ENCODE measurements at places on chromosomes 2 and 18. TPM values are rescaled to one million over a fixed set of nuclear protein-coding genes. Genes with fewer than 3 reads are reported as not detected.

The FAM237A gene
- total RNA-seq = not detected

The SPATA3 gene
- not detected for total RNA-seq

The CPO gene
- total RNA-seq = not detected

The SERPINB10 gene
- not detected for total RNA-seq

The RSAD2 gene
- total RNA-seq = 2.1 TPM

The TNP1 gene
- not detected for total RNA-seq

The SLC4A5 gene
- total RNA-seq = 0.40 TPM

DNA sequence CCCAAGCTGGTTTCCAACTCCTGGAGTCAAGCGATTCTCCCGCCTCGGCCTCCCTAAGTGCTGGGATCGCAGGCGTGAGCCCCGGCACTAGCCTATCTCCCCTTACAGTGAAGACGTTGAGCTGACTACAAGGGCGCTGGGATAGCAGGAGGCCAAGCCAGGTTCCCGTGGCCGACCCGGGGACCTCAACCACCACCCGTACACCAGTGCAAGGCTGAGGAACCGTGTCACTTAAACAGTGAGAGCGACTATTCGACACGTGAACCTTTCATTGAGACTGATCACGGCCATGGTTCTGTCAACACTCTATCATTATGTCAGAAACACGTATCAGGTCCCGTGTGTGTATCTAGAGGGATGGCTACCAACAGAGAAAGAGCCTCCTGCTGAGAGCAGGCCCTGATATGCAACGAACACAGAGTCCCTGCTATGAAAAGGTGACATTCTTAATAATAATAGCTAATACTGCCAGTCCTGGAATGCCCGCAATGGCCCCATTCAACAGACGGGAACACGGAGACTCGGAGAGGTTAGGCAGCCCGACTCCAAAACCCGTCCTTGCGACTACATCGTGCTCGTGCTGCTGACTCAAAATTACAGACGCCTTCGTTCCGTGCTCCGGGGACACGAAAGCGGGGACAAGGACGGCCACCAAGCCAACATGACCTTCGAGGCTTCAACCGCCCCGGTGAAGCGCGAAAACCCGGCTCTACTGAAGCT lies 833 bp downstream of the AFG3L2 start:
- H3K27me3 ChIP-seq = no peaks in the 10 kb centered on the region
- H3K4me1 ChIP-seq = peaks cover 29% of the 10 kb centered on the region
- peak overlapping the region; percentile 94 for H3K27ac ChIP-seq
- H3K4me3 ChIP-seq = peak overlapping the region; percentile 84
- peak; percentile 30 for DNase-seq

GRCh38 chr2:130797493-130798435 lies 39.0 kb upstream of the ARHGEF4 start:
- DNase-seq = peak; percentile 89
- H3K4me3 ChIP-seq = peak overlapping the region; percentile 86
- peak overlapping the region; percentile 61 for H3K27ac ChIP-seq
- H3K27me3 ChIP-seq = no peaks in the 10 kb centered on the region
- H3K36me3 ChIP-seq = no peaks in the 10 kb centered on the region
- peaks cover 8% of the 10 kb centered on the region for H3K4me1 ChIP-seq

DNA sequence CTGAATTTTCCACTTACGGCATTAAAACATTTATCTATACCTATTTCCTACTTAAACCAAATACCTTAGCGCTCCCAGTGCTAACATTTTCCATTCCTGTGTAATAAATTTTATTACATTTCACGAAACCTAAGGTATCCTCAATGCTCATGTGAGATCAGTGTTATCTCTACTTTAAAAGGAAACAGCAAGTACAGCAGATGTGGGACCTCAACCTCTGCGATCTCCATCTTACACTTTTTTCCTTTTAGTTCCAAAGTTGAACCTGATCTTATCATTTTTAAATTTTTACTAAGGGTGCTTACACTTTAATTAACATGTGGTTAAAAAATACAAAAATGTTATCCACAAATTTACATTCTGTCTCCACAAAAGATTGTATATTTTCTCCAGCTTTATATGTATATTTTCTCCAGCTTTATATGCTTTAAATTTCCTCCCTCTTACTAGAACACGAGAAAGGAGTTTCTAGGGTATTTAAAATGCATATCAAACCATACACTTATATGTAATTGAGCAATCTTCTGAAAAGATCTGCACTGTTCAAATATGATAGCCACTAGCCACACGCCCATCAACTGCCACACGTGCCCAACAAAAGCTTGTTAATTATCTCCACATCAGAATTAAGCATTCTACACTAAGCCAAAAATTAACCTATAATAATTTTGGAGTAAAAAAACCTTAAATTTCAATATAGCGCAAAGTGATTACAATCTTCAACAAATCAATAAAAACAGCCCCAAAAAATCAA lies 38.1 kb downstream of the MBOAT2 start:
- H3K36me3 ChIP-seq = no peaks in the 10 kb centered on the region
- H3K27ac ChIP-seq = no peak overlapping the region
- H3K27me3 ChIP-seq = no peaks in the 10 kb centered on the region
- H3K4me1 ChIP-seq = no peaks in the 10 kb centered on the region
- H3K4me3 ChIP-seq = no peak overlapping the region
- DNase-seq = no peak

- no peak overlapping the region for H3K4me3 ChIP-seq
- H3K27ac ChIP-seq = peak overlapping the region; percentile 6
- H3K4me1 ChIP-seq = peaks cover 12% of the 10 kb centered on the region
- H3K36me3 ChIP-seq = no peaks in the 10 kb centered on the region
- H3K27me3 ChIP-seq = no peaks in the 10 kb centered on the region
Observed at GRCh38 chr2:215764441-215765048, 248.8 kb downstream of the MREG start.

- H3K27me3 ChIP-seq = no peaks in the 10 kb centered on the region
- H3K27ac ChIP-seq = no peak overlapping the region
- no peak for DNase-seq
- peaks cover 5% of the 10 kb centered on the region for H3K4me1 ChIP-seq
- H3K36me3 ChIP-seq = no peaks in the 10 kb centered on the region
Observed at GRCh38 chr18:7304061-7304370, 73.1 kb downstream of the LRRC30 start.

GRCh38 chr18:4455113-4455811 lies at the start of gene DLGAP1:
Gene DLGAP1 (minus strand): TSS chr18:4455307.
- peaks cover 31% of the 10 kb centered on the region for H3K27me3 ChIP-seq

DNA sequence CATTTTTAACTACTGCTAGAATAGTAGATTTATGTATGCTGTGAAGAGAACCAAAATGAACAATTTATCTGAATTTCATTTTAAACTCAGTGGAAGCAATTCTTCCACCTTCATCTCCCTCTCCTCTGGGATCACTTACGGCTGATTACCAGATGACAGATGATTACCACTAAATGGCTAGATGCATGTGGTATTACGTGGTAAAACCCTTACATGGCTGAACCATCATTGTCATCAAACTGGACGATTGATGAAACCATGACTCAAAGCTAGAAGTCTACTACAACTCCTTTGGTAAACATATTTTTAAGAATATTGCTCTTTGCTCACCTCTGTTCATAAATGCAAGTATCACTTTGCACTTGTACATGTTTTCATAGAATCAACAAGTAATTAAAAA lies 48.5 kb upstream of the DOCK10 start:
- DNase-seq = peak; percentile 81
- H3K4me1 ChIP-seq = peaks cover 26% of the 10 kb centered on the region
- H3K36me3 ChIP-seq = no peaks in the 10 kb centered on the region
- H3K27me3 ChIP-seq = no peaks in the 10 kb centered on the region

DNA sequence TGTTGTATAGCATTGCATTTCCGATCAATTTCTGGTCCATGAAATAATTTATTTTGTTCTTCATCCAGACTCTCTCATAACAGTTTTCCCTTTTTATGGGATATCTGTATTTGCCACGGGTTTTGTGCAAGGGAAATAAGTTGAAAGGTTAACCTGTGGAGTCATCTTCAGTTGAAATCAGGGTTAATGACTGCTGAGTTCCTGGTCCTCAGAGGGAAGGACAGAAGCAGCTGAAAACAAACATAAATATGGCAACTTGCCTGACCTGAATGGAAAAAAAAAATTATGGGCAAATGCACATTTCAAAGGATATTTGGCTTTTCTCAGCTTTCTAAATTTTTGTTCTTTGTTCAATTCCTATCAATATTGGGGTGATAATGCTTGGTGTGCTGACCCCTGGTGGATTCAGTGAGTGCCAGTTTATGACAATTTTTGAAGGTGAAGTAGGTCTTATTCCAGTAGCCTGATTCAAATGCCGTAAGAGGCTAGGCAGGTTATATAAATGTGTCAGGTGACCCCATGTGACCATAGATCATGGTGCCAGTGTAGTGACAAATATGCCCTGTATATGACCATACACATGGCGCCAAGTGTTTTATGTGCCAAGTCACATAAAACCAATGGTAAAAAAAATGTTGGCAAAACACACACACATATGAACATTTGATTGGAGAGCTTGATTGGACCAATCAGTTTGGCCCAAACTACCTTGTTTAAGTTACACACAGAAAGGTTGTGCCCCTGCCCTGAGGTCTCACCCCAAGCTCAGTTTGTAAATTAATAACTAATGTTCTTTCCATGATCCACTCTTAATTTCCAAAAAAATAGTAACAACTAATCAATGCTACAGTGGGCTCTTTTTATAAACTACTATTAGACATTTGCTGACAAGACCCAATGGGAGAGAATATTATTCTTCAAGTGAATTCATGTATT lies 47.6 kb upstream of the FAM124B start:
- no peak overlapping the region for H3K27ac ChIP-seq
- H3K4me3 ChIP-seq = no peak overlapping the region
- H3K4me1 ChIP-seq = peaks cover 4% of the 10 kb centered on the region
- DNase-seq = peak; percentile 48

GRCh38 chr18:9766740-9767139 lies 58.6 kb downstream of the RAB31 start:
- no peak for DNase-seq
- H3K4me3 ChIP-seq = no peak overlapping the region
- H3K4me1 ChIP-seq = 0 out of 2 replicates have a peak, but pooled peaks cover 4% of the 10 kb centered on the region

DNA sequence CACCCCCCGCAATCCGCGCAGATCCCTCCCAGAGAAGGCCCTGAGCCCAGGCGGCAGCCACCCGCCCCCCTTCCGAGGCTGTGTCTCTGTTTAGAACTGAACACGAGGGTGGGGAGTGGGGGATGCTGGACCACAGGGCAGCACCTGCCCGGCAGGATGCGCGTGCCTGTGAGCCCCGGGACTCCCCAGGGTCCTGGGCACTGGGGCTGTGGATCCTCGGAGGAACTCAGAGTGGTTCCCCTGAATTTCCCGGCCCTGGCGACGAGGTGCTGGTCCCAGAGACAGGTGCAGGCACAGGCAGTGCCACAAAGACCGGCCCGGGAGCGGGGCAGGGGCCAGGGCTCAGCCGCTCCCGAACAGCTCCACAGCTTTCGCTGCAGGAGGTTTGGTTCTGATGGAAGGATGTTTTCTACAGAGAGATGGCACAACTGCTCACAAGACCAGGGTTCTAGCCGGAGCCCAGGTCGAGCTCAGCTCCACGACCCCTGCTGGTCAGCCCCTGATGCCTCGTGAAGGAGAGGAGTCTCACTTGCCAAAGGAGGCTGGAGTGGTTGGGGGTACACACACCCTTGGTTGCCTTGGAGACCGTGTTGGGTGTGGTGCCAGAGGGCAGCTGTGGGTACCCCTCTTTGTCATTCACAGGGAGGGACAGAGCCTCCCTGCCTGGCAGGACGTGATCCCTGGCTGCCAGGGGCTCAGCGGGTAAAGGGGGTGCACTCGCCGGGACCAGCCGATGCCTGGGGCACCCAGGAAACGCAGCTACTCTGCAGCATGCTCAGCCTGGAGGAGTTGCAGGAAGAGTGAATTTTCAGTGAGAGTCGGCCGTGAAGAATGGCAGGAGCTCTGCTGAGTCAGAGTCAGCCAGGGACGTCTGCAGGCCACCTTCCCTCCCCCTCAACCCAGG lies 4.4 kb upstream of the NEU4 start:
- H3K27me3 ChIP-seq = no peaks in the 10 kb centered on the region
- peaks cover 6% of the 10 kb centered on the region for H3K4me1 ChIP-seq
- no peaks in the 10 kb centered on the region for H3K36me3 ChIP-seq
- peak overlapping the region; percentile 54 for H3K4me3 ChIP-seq
- peak; percentile 21 for DNase-seq

- H3K4me3 ChIP-seq = no peak overlapping the region
- H3K4me1 ChIP-seq = peaks cover 20% of the 10 kb centered on the region
- H3K36me3 ChIP-seq = no peaks in the 10 kb centered on the region
Observed at GRCh38 chr2:207284556-207285472, 119.1 kb upstream of the KLF7 start.

GRCh38 chr2:188523919-188524318 lies 232.2 kb downstream of the GULP1 start:
- DNase-seq = peak; percentile 18
- H3K36me3 ChIP-seq = no peaks in the 10 kb centered on the region
- H3K4me1 ChIP-seq = peaks cover 10% of the 10 kb centered on the region
- H3K27ac ChIP-seq = no peak overlapping the region
- no peak overlapping the region for H3K4me3 ChIP-seq
- no peaks in the 10 kb centered on the region for H3K27me3 ChIP-seq

DNA sequence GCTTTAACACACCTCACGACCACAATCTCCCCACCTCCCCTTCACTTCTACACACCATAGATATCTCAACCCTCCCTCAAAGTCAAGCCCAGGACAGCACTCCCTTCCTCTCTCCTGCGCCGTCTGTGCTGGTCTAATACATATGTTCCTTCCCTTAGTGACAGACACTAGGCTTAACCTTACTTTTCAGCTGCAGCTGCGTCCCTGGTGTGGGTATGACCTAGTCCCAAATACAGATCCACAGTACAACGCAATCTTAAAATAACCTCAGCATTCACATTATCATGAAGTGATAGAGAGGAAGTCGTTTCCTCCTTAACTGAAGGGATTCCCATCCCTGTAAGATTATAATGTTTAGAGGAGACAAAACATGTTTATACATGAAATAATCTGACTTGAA lies 192.7 kb upstream of the TANK start:
- DNase-seq = no peak
- H3K36me3 ChIP-seq = no peaks in the 10 kb centered on the region
- peaks cover 4% of the 10 kb centered on the region for H3K4me1 ChIP-seq

GRCh38 chr2:214410918-214411554 lies at the start of gene VWC2L:
Gene VWC2L (plus strand): TSS chr2:214411054. CDS start chr2:214414194, 3,140 bp downstream.
- H3K36me3 ChIP-seq = no peaks in the 10 kb centered on the region
- no peaks in the 10 kb centered on the region for H3K27me3 ChIP-seq
- no peak within 1 kb of the TSS for H3K4me3 ChIP-seq
- 0 out of 2 replicates have a peak, but pooled peaks cover 4% of the 10 kb centered on the region for H3K4me1 ChIP-seq

DNA sequence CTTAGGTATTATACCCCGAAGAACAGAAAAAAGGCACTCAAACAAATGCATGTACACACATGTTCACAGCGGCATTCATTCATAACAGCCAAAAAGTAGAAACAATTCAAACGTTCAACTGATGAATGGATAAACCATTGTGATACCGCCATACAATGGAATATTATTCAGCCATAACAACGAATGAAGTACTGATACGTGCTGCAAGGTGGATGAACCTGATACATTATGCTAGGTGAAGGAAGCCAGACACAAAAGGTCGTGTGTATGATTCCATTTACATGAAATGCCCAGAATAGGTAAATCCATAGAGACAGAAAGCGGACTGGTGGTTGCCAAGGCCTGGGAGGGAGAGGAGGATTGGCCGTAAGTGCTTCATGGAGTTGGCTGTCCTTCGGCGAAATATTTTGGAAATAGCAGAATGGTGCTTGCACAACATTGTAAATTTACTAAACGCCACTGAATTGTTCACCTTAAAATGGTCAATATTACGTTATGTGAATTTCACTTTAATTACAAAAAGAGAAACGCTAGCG lies 750 bp upstream of the RMP24 start:
- H3K36me3 ChIP-seq = peaks cover 6% of the 10 kb centered on the region
- peak overlapping the region; percentile 84 for H3K4me3 ChIP-seq
- no peak for DNase-seq
- no peaks in the 10 kb centered on the region for H3K4me1 ChIP-seq
- H3K27ac ChIP-seq = peak overlapping the region; percentile 51

- H3K4me1 ChIP-seq = no peaks in the 10 kb centered on the region
- H3K27ac ChIP-seq = no peak overlapping the region
- no peaks in the 10 kb centered on the region for H3K36me3 ChIP-seq
Observed at GRCh38 chr2:17495590-17495989, 22.6 kb downstream of the RAD51AP2 start.
